ENCODE measurements at places on chromosomes 12 and 14.

- no peak for DNase-seq
Measured at GRCh38 chr12:18646286-18646890, 91.4 kb downstream of the PLCZ1 start.

GRCh38 chr14:84087986-84088531 lies 1441.9 kb upstream of the FLRT2 start:
- no peak for DNase-seq

DNA sequence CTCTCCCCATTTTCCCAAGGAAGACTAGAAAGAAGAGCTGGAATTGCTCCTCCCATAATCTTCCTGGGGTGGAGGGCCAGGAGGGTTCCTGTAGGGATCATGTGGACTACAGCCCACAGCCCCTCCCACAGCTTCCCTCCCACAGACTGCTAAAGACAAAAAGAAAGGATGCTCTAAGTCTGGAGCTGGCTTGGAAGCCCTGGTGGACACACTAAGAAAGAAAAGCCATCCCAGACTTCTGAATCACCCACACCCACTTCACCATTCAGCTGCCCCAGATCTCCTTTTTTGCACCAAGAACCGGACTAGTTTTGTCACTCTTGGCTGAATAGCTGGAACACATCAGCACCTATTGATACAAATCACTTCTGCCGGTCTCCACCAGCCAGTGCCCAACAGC lies 56.8 kb upstream of the PLXNC1 start:
- no peak for DNase-seq

DNA sequence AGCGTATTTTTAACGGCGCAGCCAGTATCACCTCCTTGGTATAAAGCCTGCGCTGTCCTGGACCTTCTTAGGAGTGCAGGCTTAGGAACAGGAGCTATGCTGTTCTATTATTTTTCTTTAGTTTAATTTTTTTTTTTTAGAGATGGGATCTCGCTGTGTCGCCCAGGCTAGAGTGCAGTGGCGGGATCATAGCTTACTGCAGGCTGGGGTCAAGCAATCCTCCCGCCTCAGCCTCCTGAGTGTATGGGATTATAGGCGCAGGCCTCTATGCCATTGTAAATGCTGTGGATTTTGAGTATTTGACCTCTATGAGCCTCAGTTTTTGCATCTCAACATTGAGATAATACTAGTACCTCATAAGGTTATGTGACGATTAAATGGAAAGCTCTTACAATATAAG lies 4.1 kb downstream of the OR10AD1 start:
- no peak for DNase-seq

- DNase-seq, result no peak
Measured at GRCh38 chr12:68823696-68824095, 15.7 kb downstream of the MDM2 start.

DNA sequence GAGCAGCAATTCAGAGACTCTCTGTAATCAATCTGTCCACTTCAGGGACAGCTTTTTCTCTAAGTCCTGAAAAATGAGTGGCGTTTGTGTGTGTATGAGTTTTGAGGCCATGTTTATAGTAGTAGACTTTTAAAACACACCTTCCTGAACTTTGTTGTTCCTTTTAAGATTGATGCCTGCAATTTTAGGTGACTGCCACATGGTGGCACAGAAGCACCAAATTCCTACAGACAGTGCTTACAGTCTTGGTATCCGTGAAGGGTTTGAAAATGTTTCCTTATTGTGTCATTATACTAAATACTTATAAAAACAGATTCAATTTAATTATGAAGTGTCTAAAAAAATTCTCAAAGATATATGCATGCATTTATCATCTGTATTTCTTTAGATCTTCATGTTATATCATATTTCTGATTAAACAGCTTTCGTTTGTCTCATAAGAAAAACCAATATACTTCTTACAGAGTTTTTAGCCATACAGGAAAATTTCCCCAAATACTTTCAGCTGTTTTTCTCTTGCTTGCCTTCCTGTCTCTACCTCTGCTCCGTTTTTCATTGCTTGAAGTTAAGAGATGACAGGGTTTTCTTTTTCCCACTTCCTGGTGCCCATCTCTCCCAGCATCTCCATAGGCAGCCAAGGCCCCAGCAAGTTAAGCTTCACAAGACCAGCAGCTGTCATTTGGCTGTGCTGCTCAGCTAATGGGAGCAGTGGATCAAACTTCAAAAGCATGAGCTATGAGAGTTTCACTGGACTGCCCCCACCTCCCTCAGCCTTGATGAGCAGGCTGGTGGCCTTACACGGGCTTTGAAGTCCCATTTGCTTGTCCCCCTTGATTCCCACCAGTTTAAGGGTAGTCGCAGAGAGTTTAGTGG lies 259.6 kb downstream of the AKAP6 start:
- no peak for DNase-seq

GRCh38 chr12:65956056-65956738 lies 131.9 kb downstream of the HMGA2 start:
- no peak for DNase-seq

- no peak for DNase-seq
Measured at GRCh38 chr14:78414172-78414571, 244.0 kb downstream of the NRXN3 start.

GRCh38 chr12:70040141-70040540 lies 203.1 kb upstream of the CNOT2 start:
- DNase-seq, result no peak

DNA sequence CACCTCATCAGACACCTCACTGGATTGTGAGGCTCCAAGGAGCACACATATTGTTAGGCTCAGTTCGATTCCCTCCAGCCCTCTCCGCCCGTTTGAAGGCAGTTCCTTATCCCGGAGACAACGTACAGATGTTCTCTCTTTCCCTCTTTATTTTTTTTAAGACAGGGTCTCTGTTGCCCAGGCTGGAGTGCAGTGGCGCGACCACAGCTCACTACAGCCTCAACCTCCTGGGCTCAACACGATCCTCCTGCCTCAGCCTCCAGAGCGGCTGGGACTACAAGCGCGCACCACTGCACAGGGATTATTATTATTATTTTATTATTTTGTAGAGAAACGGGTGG lies 718 bp upstream of the TROAP start:
- DNase-seq, result no peak
